ENCODE measurements at places on chromosomes 5 and 9. TPM values are rescaled to one million over a fixed set of nuclear protein-coding genes. Genes with fewer than 3 reads are reported as not detected.

- DNase-seq, result peak; percentile 80
Observed at GRCh38 chr5:44332285-44332971, 56.8 kb downstream of the FGF10 start.

RLN2 gene
- not detected for total RNA-seq

KLHL3 gene
- 0.67 TPM for total RNA-seq

DNA sequence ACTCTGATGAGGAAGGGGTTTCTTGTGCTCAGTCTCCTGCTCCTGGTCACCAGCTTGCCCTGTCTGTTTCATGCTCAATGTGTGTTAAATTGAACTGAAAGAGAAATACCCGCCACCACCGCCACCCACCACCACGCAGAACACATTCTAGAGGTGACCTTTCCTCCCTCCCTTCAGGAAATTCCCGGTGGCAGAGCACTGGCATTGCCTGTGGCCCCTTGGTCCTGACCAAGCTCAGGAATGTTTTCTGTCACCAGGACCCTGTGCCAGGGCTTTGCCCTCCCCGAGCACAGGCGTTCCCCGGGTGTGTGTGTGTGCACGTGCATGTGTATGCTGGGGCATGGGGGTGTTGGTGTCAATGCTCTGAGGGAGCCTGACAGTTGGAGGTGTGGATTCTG is 10.2 kb upstream of the SLC25A51 start:
- no peak for DNase-seq

DNA sequence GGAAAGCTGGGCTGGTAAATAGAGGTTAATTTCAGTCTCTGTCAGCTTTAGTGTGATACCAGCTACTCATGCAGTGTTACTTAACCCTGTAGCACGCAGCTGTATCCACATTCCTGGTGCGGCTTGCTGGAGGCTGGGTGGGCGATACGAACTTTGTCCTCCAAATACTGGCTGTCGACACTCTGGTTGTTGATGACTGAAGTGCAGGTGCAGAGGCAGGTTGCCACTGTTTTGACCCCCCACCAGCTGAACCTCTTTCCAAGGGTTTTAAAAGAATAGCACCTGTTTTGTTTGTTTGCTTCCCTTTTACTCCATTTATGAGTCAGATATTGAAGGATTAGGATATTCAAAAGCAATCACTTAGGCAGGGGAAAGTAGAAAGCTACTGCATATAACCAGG is 4.4 kb upstream of the RABGAP1 start:
- no peak for DNase-seq
